ENCODE measurements at places on chromosomes 5 and 9. TPM values are rescaled to one million over a fixed set of nuclear protein-coding genes. Genes with fewer than 3 reads are reported as not detected.

GRCh38 chr5:61603211-61603908, 271.3 kb downstream of the ZSWIM6 start:
- no peak for DNase-seq

DNA sequence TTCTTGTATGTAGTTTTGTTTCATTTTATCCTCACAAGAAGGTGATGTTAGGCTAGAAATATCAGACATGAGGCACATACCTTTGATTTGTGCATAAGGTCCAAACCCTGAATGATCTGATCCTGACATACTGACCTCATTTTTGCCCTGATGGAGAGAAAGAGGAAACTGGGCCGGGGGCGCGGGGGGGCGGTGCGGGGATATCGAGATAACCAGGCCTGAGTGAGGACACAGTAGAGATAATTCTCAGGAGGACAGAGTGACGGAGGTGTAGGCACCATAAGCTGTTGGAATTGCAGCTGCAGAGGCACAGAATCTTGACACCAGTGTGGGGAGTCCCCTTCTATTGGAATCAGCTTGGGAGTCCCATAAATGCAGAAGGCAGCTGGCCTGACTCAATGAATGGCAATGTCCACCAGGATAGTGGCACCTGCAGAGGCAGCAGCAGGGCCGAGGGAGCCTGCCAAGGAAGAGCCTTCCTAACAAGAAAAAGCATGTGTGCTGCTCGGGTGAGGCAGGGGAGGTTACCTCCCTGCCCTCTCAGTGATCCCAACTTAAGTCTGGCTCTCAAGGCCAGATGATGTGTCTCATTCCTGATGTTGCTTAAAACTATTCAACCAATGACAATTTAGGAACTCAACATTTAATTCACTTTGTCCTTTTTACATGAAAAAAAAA, 234.3 kb upstream of the MSX2 start:
- DNase-seq: no peak

The IFNA14 gene
- polyA plus RNA-seq: not detected

DNA sequence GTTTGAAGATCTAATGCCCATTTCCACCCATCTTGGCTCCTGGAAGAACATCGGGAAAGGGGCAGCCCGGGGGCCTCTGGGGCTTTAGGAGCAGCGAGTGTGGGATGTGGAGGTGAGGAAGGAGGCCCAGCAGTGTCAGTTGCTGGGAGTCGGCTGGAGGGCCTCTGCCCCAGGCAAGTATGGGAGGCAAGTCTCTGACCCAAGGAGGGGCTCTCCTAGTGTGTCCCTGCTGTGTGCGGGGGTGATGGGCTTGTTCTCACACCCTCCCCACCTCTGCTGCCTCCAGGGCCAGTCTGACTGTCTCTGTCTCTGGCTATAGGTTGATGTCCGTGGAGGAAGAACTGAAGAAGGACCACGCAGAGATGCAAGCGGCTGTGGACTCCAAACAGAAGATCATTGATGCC, 129.7 kb downstream of the DAB2IP start:
- no peak for DNase-seq

DNA sequence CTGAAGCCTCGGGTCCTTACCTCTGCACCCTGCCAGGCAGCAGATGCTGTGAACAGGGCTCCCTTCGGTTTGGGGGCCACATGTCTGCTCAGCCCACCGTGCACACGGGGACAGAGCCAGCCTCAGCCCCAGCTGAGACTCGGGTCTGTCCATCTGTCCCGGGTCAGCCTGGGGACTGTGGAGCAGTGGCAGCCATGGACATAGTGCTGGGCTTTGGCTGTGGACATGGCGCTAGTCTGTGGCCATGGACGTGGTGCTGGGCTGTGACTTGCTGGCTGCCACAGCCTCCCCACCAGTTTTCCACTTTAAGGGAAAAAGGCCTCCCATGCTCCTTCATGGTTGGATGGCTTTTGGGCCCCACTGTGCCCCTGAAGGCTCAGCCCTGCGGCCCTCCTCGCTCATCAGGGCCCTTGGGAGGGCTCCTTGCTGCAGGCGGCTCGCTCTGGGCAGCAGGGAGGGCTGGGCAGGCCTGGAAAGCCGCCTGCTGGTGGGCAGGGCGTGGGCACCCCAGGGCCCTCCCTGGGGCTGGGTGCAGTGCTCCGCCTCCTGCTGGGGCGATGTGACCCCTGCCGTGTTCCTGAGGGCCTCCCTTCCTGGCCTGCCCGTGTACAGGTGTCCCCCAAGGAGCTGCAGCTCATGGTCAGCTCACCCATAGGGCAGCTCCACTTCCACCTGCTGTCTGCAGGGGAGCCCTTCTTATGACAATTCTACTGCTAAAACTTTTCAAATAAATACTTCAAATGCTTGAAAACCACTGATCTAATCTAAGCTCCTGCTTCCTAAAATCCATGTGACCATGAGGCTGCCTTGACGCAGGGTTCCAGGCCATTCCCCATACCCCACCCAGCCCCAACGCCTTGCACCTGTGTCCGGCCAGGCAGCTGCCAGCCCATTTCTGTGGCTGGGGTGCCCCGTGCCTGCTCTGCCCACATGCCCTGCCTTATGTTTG, 112.1 kb upstream of the LMX1B start:
- no peak for DNase-seq

DNA sequence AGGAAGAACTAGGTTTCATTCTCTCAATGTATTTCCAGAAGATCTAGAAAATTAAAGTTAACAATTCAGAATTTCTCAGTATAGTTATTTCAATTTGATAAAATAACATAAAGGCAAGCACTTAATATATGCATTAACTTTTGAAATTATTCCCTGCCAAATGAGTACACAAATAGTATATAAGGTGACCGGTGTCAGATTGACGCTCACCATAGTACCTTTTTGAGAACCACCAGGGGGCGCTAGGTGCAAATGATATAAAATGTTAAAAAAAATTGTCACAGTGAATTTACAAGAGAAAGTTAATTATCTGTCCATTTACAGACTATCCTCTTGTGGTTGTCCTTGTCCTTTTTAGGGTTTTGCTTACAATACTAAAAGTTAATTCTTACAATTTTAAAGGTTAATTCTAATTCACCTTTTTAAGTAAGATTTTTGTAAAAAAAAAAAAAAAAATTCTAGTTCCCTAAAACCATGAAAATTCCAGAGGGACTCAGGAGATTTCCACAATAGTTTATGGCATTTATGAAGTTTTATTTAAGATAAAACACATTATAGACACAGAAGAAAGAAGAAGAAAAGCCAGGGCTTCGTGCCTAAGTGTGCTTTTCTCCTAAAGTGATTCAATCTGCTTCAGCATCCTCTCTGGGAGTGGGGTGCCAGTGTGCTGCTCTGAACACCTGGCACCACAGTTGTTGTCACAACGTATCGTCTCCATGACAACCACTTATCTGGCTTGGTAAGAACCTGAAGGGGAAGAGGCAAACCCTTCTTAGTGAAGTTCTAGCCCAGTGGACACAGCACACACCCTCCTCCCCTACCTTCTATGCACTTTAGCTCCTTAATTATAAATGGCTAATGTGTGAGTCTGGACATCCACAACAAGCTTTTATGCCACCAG, 1.7 kb downstream of the ADAMTS16 start:
- no peak for DNase-seq

GRCh38 chr9:136237486-136238341, 7.9 kb downstream of the QSOX2 start:
- no peak for DNase-seq

GRCh38 chr5:80010754-80011392, 19.8 kb upstream of the MTX3 start:
- no peak for DNase-seq

The PCDHGA10 gene
- polyA plus RNA-seq: 1.8 TPM

The IL5 gene
- polyA plus RNA-seq: not detected

The CEL gene
- 0.22 TPM for polyA plus RNA-seq

The FOCAD gene
- polyA plus RNA-seq: 31.6 TPM

GRCh38 chr5:133792024-133792423, 176.4 kb downstream of the C5orf15 start:
- DNase-seq: no peak

- DNase-seq: no peak
Measured at GRCh38 chr9:127903557-127904475, 4.4 kb upstream of the ST6GALNAC6 start.

- DNase-seq: no peak
Measured at GRCh38 chr9:121884057-121884541, 209.0 kb downstream of the TTLL11 start.

DNA sequence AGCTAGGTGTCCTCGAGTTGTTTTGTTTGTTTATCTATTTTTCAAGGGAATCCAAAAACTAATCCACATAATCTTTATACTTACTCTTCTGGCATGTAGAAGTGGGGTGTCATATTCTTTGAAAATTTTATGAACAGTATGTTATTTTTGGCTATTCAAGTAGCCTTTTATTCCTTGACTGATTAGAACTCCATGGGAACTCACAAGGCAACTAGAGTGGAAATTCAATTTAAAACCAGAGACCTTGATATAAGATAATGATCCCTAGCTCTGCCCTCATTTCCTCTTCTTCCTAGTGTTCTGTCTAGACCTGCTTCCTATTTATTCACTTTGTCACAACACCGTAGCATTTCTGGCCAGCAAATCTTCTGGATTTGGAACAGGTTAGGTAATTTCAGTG, 1123.7 kb upstream of the C9orf72 start:
- DNase-seq: no peak

The OBP2B gene
- polyA plus RNA-seq: not detected

DNA sequence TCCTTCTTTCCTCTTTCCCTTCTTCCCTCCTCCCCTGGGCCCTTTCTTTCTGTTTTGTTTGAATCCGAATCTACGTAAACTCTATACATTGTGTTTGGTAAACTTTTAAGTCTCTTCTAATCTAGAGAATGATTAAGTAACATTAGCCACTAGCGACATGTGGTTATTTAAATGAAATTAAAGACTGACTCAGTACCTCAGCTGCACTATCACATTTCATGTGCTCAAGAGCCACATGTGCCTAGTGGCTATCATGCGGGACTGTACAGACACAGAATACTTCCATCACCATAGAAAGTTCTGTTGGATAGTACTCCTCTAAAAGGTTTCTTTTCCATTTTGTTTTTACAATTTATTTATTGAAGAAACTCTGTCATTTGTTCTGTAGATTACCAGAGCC, 29.0 kb downstream of the DCTN4 start:
- no peak for DNase-seq

The ARL15 gene
- 24.7 TPM for polyA plus RNA-seq

GRCh38 chr9:71741926-71742648, 26.2 kb downstream of the CEMIP2 start:
- no peak for DNase-seq

GRCh38 chr9:93461821-93462220, 8.4 kb upstream of the FAM120AOS start:
- DNase-seq: no peak

DNA sequence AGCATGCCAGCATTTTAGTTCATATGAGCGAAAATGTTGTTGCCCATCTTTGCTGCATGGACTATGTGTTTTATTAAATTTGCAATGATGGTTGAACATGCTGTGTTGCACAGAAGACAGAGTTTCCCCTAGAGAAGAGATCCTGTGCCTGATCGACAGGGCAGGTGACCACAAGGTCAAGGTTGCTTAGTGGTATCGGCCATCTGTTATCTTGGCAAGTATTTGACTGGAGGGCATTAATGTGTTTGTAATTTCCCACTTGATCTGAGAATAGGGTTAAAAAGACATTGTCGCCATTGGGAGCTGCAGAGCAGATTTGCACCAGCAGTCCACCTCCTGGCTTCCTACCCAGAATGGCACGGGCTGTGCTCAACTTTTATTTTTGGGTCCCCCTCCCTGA, 1523.6 kb upstream of the WWC1 start:
- DNase-seq: no peak

GRCh38 chr9:35935755-35936509, 22.0 kb downstream of the OR2S2 start:
- DNase-seq: no peak

The LIFR gene
- 1.00 TPM for polyA plus RNA-seq

The GNA14 gene
- not detected for polyA plus RNA-seq

GRCh38 chr9:21801683-21802417, 586 bp upstream of the MTAP start:
- DNase-seq: no peak

DNA sequence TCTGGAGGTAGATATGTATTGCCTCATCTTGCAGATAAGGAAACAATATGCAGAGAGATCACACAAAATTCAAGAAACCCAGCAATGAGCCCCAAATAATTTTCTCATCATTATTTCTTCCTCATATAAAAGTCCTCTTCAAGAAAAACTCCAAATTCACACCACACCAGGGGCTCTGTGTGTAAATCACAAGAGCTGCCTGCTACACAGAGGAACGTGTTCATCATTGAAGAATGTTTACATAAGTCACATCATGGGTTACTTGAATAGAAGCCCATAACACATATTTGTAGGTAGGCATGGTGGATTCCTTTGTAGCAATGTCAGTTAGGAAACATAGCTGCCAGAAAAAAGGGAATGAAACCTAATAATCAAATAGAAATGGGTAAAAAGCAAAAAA, 308.1 kb upstream of the TLE4 start:
- DNase-seq: no peak

DNA sequence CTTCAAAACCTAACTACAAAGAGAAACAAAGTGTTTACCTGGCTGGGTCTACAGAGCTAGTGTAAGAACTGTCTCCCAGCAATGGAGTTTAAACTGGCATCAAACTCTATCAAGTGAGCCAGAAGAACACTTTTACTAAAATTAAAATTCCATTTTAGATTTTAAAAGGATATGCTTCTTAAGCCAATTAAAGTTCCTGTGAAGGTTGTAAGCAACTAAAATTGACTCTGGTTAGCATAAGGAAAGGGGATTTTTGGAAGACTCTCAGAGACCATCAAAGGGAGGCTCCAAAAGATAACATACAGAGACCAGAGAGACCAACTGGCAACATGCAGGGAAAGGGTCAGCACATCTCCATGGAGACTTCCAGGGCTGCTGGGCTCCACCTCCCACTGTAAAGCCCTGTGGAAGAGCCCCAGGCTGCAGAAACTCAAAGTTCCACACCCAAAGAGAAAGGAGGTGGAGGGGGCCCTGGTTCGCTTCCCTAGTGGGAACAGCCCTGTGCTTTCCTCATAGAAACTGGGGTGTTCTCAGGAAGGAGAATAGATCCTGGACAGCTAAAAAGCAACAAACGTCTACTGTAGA, 91.7 kb downstream of the AUH start:
- DNase-seq: no peak

DNA sequence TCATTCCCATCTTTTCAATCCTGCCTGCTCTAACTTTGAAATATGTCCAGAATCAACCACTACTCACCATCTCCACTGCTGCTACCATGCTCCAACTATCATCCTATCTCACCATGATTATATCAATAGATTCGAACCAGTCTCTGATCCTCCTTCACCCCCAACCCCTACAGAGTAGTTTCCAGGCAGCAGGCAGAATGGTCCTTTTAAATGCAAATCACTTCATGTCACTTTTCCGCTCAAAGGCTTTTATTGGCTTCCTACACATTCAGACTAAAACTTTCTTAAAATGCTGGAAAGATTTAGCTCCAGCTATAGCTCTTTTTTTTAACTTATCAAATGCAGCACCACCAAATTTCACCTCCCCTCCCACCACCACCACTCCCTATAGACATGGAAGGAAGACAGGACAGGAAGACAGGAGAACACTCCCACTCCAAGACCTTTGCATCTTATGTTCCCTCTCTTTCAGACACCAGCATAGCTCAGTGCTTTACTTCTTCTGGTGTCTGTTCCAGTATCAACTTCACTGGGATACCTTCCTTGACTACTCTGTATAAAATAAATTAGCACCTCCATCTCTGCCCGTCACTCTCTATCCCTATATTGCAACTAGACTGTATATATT, 9.9 kb upstream of the PPP2R2B start:
- DNase-seq: no peak

Data from keratinocyte (primary cell).